ENCODE measurements at places on chromosomes 7 and 10. TPM values are rescaled to one million over a fixed set of nuclear protein-coding genes. Genes with fewer than 3 reads are reported as not detected.

The ITIH5 gene
- 0.51 TPM for total RNA-seq

The C10orf67 gene
- not detected for total RNA-seq

The TMEM176B gene
- total RNA-seq, result not detected

The NKX2-3 gene
- total RNA-seq, result not detected

The HABP2 gene
- 0.19 TPM for total RNA-seq

The NXPH1 gene
- total RNA-seq, result not detected

The SPDYE2 gene
- not detected for total RNA-seq

The FGFR2 gene
- 0.42 TPM for total RNA-seq

The FAM25C gene
- total RNA-seq, result not detected

The ZNF239 gene
- total RNA-seq, result 0.51 TPM

The ADAM22 gene
- total RNA-seq, result 2.0 TPM

The PCLO gene
- total RNA-seq, result 3.7 TPM

The OPN4 gene
- not detected for total RNA-seq

The SH2D4B gene
- 0.34 TPM for total RNA-seq

The PRSS1 gene
- not detected for total RNA-seq

The DKK1 gene
- total RNA-seq, result 18.6 TPM

The GHRHR gene
- not detected for total RNA-seq
